ENCODE measurements at places on chromosomes 1 and 21. TPM values are rescaled to one million over a fixed set of nuclear protein-coding genes. Genes with fewer than 3 reads are reported as not detected.

The MASP2 gene
- total RNA-seq, result 0.09 TPM

The PTPRC gene
- total RNA-seq, result 0.01 TPM

The FGR gene
- total RNA-seq, result 0.08 TPM

The TMPRSS15 gene
- not detected for total RNA-seq

The EIF4G3 gene
- total RNA-seq, result 17.9 TPM

The VANGL2 gene
- 1.1 TPM for total RNA-seq

The S100A3 gene
- 106 TPM for total RNA-seq

The GJA8 gene
- not detected for total RNA-seq

The CD247 gene
- total RNA-seq, result not detected

The FTCD gene
- 0.05 TPM for total RNA-seq

The OR2M3 gene
- total RNA-seq, result not detected

The RCC1 gene
- 86.1 TPM for total RNA-seq
